ENCODE measurements at places on chromosomes 7 and 10.

DNA sequence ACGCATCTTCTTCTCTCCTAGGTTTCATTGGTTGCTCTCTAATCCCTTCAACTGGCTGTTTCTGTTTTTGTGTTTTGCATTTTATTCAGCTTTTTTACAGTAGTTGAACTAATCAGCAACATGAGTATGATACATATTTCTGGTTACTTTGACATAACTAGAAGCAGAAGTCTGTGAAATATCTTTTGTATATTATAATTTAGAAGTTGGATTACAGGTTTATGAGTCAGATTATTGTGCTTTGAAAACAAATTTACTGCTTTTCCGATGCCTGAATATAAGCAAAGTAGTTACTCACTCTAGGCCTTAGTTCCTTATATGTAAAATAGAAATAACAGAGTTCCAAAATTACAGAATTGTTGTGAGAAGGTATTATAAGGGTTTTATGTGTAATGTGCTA is 96.2 kb upstream of the MEOX2 start:
- no peak for DNase-seq

GRCh38 chr10:46025406-46025805 is 5.0 kb downstream of the NCOA4 start:
- DNase-seq: no peak

DNA sequence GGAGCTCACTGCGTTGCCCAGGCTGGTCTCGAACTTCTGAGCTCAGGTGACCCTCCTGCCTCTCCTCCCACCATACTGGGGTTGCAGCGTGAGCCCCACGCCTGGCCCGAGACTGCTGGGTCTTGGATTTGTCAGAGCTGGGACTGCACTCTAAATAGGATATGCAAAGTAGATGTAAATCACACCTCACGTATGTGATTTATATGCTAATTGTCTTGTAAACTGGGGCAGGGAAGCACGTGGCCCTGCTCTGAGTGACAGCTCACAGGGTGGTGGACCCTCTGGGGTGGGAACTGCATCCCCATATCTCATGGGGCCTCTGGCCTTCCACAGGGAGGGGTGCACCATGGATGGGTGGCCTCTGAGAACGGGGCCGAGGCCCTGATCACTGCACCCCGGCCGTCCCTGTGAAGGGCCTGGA is 34.1 kb downstream of the GET4 start:
- no peak for DNase-seq

- no peak for DNase-seq
Measured at GRCh38 chr10:101817337-101818118, 716 bp downstream of the OGA start.

DNA sequence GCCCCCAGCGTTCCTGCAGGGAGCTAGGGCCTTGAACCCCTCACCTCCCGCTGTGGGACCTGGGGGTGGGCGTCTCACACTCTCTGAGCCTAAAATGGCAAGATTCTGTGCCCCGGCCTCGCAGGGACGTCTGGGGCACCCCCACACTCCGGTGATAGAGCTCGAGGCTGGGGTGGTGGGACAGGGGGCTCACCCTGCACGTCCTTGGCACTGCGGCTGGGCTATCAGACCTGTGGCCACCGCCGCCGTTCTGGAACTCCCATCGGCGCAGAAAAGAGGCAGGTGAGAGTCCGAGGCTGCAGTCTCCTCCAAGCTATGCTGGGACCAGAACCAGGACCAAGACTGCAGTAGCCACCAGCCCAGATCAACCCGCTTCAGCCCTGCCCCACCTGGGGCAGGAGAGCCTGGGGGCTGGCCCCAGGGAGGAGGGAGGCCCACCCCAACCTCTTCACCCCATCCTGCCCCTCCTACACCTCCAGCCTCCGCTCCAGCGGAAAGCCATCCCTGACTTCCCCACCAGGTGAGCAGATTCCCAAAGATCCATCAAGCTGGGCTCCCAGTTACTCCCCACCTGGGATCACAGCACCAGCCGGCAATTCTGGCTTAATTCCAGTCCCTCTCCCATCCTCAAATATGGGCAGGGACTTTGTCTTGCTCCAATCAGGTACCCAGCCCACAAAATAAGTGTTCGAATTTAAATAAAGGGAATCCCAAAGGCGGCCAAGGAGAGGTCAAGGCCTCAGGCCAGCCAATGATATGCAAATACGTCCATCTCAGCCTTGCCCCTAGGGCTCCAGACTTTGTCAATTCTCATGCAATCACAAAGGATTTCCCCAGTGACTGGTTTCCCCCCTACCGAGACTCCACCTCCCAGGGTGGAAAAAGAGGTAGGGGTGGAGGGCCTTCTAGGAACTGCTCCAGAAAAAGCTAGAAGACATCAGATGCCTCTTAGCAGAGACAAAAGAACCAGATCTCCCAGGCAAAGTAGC is 16.4 kb downstream of the TNRC18 start:
- no peak for DNase-seq

DNA sequence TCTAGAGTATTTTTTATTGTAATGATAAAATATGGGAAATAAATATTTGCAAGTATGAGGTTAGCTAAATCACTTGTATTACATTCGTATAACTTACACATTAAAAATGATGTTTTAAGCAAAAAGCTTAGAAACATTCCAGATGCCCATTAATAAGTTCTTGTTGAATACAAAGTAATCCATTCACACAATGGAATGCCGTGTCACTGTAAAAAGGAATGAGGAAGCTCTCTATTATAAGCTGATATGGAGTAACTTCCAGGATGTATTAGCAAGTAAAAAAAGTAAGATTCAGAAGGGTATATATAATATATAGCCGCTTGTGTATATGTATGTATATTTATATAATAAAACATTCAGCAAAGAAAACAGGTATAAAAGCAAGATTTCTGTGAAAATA is 412.8 kb upstream of the MTPN start:
- no peak for DNase-seq

DNA sequence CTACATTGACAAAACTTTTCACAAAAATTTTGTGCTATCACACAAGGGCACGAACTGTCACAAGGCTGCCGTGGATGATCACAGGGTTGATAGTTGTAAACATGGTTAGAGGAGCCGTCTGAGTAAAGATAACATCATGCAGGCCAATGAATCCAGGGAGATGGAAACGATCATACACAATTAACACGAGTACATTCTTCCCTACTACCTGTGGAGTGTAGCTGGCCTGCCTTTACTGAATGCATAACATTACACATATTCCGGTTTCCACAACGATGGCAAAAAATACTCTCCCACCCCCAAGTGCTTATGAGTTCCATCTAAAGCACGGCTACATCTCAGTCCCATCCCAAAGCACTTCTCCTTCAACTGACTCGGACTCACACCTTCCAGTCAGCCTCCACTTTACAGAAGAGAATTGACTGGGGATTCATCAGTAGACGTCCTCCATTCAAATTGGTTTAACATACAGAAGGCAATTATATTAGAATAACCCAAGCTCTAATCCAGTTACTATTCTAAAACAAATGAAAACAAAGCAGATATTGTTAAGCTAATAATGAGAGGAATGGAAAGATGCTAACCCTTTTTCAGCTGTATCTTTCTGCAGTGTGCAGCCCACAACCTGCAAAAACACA is 69.0 kb downstream of the EZH2 start:
- DNase-seq: no peak

DNA sequence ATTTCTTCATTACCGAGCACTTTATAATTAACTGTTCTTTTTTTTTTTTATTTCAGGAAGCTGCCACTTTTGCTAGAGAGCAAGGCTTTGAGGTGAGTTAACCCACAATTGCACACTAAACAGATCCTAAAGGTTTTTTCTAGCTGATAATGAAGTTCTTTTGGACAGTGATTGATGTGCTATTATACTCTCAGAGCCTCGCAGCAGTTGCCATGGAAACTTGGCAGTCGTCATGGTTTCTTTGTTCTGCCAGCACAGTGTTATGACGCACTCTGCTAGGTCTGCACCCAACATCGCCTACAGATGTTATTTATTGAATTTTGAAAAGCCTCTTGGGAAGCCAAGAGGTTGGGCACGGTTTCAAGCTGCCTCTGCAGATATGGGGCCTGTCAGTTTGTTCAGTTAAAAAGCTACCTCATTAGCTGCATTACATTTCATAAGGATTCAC is 237.2 kb upstream of the KAT6B start:
- DNase-seq: peak; percentile 77

GRCh38 chr7:68623030-68623429 is 975.2 kb upstream of the AUTS2 start:
- DNase-seq: no peak

GRCh38 chr7:23200331-23200730 is 18.5 kb downstream of the NUP42 start:
- DNase-seq: no peak

- no peak for DNase-seq
Measured at GRCh38 chr7:103560136-103560535, 114.1 kb upstream of the SLC26A5 start.

- DNase-seq: no peak
Measured at GRCh38 chr7:50346545-50347497, 42.3 kb downstream of the IKZF1 start.

DNA sequence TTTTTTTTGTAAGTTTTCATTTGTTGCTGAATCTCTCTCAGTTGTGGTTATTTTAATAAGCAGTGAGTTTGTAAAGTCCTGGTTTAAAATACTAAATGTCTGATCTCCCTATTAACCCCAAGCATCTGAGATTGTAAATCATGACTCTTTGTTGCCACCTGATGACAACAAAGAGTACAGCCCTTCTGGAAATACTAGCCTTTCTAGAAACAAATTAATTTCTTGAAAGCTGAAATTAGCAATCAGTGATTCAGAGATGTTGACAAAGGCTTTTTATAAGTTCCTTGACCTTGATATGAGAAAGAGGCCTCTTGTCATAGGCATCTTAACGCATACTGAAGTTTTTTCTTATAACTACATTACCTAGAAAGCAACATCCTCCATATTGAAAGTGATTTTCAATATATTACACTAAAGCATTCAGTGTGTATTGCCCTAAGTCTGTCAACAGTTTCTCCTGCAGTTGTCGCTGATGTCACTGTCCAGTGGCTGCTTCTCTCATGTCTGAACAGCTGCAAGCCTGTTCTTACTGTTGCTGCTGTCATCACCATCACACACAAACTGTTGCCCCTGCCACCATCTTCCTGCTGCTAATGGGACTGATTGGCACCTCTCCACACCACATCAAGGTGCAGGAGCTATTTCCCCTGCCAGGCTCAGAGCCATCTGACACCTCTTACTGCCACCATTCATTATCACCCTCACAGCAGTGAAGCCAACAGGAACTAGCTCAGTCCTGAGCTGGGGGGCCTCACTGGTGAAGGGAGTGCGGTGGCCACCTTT is 95.1 kb upstream of the LRGUK start:
- no peak for DNase-seq

DNA sequence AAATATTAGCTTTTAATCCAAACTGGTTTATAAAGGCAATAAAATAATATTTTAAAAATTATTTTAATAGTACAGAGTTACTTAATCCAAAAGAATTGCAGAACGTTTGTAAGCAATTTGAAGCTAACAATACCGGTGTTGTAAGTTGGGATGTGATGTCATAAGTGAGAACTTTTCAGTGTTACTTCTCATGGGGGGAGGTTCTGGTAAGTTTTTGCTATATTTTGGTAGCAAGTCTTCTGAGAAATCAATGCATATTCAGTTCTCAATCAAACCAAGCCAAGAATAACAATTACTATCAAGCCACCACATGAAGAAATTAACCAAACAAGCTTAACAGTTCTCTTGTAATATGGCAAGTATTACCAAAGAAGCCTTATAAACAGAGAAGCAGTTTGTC is 147.1 kb upstream of the ASAH2 start:
- DNase-seq: no peak

GRCh38 chr10:125122566-125122965 is 37.8 kb downstream of the CTBP2 start:
- DNase-seq: no peak

- DNase-seq: no peak
Measured at GRCh38 chr10:35091994-35092790, 2.1 kb upstream of the CUL2 start.

DNA sequence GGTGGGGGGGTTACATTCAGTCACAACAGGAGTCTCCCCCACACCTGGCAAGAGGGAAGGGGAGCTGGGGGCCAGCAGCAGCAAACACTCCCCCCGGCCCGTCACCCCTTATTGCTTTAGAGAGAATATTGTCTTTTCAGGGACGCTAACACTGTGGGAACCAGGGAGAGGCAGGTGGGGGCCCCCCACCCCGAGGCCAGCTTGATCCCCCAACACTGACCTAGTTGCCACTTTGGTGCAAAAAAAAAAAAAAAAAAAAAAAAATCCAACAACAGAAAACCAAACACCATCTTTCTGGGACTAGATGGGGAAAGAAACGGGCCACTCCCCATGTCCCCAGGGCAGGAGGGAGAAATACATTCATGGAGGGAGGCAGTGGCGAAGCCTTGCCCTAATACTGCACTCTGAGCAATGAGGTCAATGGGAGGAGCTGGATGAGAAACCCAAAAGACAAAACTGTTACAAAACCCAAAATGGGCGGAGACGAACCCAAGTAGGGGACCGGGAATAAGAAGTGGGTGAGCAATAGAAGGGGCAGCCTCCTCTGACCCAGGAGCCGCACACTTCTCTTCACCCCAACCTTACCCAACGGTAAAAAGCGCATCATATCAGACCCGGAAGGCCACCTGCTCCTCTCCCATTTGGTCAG is 6.5 kb downstream of the GNB2 start:
- no peak for DNase-seq

DNA sequence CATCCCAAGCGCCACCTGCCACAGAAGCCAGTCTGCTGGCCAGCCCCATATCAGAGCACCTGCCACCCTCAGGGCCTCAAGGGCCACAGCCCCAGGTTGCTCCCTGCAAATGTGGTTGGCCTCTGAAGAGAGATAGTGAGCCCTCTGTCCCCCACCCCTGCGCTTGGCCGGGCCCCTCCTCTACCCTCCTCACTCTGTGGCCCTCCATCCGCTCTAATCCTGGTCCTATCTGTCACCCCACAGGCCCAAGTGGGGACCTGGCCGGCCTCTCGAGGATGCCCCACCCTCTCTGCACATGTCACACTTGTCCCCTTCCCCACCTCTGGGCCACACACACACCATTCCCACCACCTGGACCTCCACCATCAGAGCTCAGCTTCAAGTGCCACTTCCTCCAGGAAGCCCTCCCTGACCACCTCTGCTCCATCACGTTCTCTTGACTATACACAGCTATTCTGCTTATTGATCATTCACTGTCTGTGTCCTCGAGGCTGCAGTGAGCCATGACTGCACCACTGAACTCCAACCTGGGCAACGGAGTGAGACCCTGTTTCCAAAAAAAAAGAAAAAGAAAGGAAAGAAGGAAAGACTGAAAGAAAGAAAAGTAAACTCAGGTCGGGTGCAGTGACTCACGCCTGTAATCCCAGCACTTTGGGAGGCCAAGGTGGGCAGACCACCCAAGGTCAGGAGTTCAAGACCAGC is 42.4 kb downstream of the TNRC18 start:
- no peak for DNase-seq

DNA sequence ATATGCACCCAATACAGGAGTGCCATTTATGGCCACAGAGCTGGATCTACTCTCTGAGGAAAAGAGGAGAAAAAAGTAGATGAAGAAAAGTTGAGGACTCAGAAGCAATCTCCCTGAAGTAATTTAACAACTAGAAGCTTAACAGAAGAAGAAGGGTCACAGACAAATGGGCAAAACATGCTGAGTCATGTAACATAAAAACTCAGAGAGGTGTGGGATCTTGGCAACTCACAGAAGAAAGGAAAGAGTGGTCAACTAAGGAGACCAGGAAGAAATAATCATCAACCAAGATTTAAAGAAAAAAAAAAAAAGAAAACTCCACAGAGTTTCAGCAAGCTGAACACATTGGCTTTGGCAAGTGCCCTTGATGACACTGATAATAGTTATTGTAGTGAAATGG is 51.8 kb upstream of the BET1 start:
- no peak for DNase-seq

Data from effector CD8-positive, alpha-beta T cell (primary cell).